ENCODE measurements at places on chromosomes 1 and 21.
A peak's percentile ranks its signal among the peaks of the same experiment; 100 is the strongest.

DNA sequence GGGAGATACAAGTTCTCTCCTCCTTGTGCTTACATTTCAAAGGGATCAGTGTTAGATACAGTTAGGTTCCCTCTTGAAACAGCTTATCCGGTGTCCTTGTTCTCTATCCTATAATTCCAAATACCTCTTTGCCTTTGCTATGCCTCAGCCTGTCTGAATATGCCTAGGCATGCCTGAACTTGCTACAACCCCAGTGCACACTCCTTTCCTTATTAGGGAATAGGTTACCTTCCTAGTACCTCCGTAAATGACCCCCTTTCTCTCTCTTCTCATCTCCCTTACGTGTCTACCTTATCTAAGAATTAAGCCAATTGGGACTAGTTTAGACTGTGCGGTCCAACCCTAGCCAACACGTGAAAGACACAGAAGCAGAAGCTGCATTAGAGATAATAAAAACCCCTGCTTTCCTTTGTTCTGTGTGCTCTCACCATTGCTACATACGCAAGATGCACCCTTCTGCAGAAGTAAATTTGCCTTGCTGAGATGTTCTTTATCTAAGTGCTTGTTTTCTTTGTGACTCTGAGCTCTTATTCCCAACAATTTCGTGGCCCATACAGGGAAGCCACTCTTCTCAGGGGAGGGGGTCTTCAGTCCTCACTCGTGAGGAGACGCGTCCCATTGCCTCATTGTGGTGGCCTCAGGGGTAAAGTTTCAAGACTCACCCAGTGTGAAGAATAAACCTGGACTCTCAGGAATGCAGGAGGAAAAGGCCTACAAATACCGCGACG lies 802.1 kb downstream of the PLA2G4A start:
- no peak for DNase-seq

GRCh38 chr1:107954126-107954525 lies 10.9 kb downstream of the VAV3 start:
- no peak for DNase-seq

- no peak for DNase-seq
Measured at GRCh38 chr1:204448344-204448964, 36.8 kb upstream of the PPP1R15B start.

- DNase-seq: no peak
Measured at GRCh38 chr1:41742219-41742618, 176.5 kb downstream of the HIVEP3 start.

- DNase-seq: no peak
Measured at GRCh38 chr21:28148400-28149064, 844.1 kb downstream of the LTN1 start.

DNA sequence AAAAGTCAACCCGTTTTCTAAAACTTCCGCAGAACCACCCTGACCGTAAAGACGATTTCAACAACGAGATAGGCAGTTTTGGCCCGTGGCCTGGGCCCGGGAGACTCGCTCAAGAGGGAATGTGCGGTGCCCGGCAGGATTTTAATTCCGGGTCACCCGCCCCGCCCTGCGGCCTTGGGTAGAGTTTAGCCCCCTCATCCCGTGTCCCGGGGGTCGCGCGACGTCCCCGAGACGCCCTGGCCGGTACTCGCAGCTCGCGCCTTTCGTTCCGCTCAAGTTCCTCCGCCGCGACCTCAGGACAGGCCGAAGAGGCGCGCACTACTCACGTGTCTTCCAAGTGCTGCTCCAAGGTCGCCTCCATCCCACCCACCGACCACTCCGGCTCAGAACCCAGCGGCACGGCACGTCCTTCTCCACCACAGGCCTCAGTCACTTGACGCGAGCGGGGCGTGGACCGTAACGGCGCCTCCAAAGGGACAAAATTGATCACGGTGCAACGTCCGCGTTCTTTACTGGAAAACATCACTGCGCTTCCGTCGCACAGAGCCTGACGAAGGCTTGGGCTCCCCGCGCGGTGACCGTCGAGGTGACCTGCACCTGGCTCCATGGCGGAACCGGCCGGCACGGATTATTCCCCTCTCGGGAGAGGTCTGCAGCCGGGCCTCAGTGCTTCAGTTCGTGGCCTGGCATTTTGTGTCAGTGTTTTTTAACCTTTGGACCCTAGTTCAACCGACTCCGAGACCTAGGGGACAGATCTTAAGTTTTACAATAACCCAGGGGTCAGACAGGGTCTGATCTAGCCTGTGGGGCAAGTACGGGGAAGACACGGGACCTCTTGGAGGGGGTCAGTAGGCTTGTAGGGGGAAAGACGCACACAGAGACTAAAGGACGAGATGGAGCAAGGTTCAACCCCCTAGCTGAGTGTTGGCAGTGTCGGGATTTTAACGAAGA lies at the start of gene LAMTOR5:
LAMTOR5 (minus strand) TSS at position 435 of the 951 bp plus-strand sequence; CDS start at position 361, 74 bp downstream.
- peak; percentile 91 for DNase-seq

GRCh38 chr1:56229186-56229585 lies 350.2 kb downstream of the PLPP3 start:
- peak; percentile 54 for DNase-seq

DNA sequence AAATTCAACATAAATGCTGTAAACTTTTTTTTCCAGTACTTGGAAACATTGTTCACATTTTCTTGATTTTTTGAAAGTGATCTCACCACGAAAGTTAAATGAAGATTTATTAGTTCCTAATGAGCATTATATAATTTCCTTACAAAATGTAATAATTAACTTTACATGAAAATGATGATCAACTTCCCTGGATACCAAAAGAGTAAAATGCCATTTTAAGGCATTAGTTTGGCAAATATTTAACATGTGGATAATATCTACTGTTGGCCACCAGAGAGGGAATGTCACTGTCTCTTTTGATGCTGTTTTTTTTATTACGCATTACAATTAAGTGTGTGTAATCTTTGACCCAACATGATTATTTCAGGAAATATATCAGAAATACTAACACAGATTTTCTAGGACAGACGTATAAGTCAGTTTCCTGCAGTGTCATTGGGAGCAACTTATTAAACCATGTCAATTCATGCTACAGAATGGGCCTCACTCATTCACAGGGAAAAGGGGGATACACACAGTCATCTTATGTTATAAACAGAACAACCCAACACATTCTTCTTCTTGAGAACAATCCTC lies 903.9 kb upstream of the ADGRL2 start:
- DNase-seq: no peak

DNA sequence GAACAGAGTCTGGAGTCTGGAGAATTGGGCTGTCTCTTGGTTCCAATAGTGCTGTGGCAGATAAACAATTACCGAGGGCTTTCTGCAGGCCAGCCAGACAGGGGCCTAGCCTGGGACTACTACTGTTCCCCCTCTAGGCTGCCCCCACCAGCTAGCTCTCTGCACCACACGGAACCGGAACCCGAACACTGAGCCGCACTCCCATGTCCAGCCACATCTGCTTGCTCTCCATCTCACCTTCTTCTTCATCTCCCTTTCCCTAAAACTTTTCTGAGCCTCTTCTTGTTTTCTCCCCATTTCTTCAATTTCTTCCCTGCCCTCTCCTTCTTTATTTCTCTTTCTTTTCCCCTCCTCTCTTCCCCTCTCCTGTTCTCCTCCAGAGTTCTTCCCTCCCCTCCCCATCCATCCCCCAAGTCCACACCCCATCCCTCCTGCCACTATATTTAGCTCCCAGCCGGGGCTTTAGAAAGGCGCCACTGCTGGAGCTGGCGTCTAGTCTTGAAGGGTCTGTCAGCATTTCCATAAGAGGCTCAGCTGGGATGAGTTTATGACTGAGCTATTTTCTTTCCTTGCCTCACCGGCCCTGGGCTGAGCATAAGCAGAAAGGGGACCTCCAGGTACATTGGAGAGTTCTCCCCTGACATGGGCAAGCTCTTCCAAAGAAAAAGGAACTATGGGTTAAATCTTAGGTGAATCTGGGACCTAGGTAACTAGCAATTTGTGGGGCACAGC lies 25.7 kb upstream of the ATP2B4 start:
- DNase-seq: no peak

- no peak for DNase-seq
Measured at GRCh38 chr1:6870571-6870970, 85.3 kb downstream of the CAMTA1 start.

GRCh38 chr1:6657138-6657537 lies 32.5 kb downstream of the THAP3 start:
- no peak for DNase-seq

DNA sequence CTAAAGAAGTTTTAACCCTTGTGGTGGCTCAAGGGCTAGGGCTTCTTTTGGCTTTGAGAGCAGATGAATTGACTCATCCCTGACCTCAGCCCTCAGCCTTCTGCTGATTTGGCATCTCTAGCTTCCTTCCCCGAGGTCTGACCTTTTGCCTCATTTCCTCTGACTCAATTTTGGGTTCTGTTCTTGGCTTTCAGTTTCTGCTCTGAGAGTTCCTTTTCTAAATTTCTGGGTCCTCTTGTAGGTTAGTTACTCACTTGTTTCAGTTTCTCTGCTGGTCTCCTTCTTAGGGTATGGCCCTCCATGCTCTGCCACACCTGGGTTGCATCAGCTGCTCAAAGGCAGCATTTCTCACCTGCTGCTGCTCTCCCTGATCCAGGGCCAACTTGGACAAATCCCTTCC lies 19.4 kb downstream of the PDE4B start:
- DNase-seq: no peak

DNA sequence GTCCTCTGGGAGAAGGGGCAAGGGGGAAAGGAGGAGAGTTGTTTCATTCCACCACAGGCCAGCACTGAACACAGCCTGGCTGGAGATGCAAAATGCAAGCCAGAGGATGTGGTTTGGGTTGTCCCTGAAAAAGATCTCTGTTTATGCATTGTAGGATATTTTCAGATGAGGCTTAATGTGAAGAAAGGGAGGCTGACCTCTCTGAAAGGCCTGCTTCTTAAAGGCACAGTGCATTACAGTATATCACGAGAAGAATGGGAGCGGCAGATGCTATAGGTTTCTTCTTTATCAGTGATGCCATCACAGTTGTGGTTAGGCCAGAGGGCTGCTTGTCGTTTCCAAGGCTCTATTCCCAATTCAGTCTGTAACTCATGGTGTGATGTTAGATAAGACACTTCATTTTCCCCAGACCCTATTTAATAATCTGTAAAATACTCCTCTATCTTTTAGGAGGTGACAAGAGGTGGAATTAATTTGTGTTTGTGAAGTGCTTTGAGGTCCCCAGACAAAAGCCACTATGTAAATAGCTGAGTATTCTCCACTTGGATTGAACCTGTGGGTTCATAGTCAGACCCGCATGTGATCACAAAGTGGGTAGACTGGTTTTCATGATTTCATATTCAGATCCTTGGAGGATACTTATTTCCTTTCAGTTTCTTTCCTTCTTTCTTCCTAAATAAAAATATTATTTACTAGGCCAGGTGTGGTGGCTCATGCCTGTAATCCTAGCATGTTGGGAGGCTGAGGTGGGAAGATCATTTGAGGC lies 76.5 kb upstream of the WDR26 start:
- DNase-seq: no peak

GRCh38 chr1:9426291-9426711 lies 113.0 kb upstream of the SLC25A33 start:
- DNase-seq: peak; percentile 46

- no peak for DNase-seq
Measured at GRCh38 chr1:26498894-26499293, 26.7 kb downstream of the HMGN2 start.

DNA sequence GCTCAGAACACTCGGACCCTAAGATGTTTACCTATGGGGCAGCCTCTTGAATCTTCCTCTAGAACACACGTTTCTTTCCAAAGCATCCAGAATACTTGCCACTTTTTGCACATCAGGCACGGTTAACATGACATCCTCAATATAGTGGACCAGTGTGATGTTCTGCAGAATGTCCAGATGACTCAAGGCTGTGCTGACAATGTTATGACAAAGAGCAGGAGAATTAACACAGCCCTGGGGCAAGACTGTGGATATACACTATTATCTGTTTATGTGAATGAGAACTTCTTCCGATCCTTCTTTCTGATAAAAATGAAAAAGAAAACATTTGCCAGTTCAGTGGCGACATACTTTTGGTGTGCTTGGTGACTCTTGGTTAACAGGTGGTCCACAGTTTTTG lies 154.3 kb downstream of the PDE4B start:
- DNase-seq: no peak

DNA sequence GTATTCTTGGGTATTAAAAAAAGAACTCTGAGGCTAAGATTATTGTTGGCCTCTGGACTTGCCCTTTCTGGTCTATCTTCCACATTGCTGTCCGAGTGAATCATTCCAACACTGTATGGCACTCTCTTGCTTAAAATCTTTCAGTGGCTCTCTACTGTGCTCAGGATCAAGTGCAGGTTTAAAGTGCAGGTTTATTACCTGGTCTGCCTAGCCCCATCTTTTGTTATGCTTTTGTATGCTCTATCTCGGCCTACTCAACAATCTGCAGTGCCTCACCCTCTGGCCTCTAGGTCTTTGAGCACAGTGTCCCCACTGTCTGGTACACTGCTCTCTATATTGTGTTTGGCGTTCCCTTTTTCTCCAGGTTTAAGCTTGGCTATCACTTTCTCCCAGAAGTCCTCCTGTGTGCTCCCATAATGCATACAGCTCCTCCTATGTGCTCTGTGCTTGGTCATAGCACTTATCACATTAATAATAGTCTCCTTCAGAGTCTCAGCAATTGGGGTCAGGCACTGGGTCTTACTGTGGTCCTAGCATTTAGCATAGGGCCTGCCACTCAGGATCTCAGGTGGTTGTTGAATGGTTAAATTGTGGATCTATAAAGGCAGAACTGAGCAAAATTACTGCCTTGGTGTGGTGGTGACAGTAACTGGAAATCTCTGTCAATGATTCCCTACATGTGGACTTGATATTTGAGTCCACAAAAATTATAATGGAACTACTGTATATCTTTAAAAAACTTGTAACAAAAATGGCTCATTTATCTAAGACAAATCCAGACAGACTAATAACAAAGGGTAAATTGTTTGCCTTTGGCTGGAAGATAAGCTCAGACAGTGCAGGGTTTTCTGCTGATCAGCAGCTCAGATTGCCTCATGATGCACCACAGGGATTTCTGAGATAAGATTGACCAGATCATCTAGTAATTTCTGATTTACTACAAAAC lies 10.6 kb upstream of the LDLRAD1 start:
- no peak for DNase-seq

GRCh38 chr1:60878323-60878722 lies 204.0 kb upstream of the NFIA start:
- DNase-seq: no peak

- no peak for DNase-seq
Measured at GRCh38 chr1:39833121-39833520, 44.5 kb upstream of the BMP8B start.

DNA sequence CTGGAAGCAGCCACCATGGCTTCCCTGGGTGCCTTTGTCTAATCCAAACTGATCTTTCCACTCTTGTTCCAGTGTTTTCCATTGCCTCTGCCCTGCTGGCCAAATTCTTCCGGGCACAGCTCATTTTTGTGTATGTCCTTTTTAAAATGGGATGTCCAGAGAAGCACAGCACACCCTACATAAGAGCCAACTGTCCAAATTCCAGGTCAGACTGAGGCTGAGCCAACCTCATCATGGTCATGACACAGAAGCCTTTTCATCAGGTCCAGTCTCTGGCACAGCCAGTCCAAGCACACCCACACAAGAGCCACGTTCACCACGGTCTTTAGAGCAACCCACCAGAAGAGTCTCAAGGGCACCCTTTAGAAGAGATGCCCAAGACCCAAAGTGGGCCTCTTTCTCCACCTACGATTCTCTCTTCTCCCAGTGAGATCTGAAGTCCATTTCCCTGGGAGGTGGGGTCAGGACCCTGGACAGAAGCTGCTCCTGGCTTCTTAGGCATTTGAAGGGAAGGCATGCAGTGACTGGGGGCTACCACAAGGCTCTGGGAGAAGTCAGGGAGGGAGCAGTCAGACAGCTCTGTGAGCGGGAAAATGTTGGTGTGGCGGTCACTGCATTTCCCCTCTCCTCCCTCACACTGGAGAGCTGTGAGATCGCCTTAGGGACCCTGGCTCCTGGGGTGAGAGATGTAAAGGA lies 53.2 kb downstream of the SYT2 start:
- peak; percentile 72 for DNase-seq

Measured in endothelial cell (in vitro differentiated cells).